ENCODE measurements at places on chromosomes 11 and 22.
A peak's percentile ranks its signal among the peaks of the same experiment; 100 is the strongest.

DNA sequence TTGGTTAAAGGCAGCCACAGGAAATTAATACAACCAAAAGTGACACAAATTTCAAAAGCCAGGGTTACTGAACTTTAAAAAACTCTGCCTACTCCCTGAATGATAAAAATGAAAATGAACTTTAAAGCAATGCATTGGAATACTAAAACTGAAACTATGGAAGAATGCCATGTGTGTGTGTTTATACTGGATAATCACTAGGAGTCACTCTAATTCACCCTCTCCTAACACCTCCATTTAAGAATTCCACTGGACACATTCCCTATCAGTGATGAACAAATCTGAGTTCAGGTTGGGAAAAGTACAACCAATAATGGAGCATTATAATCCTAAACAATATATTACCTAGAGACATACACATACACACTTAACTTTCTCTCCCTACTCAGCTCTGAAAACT lies 27.5 kb upstream of the PLAAT3 start:
- DNase-seq: no peak

DNA sequence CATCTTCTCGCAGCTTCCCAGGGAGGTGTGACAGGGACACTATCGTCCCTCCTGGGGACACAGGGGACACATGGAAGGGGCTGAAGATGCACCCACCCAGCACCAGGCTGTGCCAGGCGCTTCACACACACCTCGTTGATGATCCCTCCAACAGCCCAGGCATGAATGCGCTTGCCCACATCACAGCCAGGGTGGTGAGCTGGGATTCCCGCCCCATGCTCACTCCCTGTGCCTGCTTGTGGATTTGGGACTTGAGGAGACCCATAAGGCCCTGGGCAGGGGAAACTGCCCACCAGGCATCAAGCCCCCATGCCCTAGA lies 57.8 kb downstream of the OTOG start:
- DNase-seq: no peak

DNA sequence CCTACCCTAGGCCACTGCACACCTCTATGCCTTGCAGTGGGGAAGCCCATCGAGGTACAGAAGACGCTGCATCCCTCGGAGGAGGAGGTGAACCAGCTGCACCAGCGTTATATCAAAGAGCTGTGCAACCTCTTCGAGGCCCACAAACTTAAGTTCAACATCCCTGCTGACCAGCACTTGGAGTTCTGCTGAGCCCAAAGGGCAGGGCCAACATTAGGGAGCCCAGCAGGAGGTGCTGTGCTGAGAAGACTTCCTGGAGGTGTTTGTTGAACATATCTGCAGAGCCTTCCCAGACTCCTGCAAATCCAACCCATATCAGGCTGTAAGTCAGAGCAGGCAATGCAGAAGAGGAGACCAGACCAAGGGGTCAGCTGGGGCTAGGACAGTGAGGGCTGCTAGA lies 13.5 kb downstream of the MOGAT2 start:
- no peak for DNase-seq

DNA sequence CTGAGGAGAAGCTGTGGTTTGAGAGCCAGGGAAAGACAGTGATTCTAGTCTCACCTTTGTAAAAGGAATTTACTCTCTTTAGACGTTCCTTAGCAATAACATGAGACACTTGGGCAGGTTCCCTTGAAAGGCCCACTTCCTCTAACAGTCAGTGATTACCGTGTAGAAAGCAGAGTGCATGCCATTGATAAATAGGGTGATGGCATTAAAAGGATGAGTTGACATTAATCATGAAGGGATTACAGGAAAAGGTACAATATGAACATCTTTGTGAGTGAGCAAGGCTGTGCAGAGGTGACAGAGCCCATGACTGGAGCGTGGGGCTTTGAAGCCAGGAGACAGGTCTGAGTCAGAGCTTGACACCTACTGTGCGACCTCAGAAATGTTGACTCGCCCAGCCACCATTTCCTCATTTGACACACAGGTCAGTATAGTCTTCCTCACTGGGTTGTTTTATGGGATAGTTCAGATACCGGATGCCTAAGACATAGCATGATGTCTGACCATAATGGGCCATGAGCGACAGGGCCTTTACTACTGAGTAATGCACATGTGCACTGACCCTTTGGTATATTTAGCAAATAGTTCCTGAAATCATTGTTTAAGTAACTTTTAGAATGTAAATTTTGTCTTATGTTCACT lies 341.7 kb upstream of the MTNR1B start:
- peak; percentile 47 for DNase-seq

GRCh38 chr11:102241026-102241425 lies 76.3 kb upstream of the BIRC3 start:
- DNase-seq: no peak

- no peak for DNase-seq
These were observed 27.9 kb upstream of the CABP2 start for GRCh38 chr11:67551127-67551526.

DNA sequence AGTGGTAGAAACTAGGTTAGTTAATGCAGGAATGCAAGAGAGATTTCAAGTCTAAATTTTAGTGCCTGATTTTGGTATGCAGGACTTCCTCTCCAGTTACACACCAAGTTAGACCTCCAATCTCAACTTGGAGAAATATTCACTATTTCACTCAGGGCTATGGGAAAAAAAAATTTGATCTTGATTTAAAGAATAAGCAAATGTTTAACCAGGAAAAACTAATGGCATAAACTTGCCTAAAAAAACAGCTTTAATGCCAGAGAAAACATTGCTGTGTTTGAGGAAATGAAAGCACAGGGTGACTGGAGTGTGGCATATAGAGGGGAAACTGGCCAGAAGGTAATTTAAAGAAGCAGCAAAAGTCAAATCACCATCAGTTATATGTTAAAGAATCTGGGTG lies 575.4 kb upstream of the LRRC4C start:
- no peak for DNase-seq

- no peak for DNase-seq
These were observed 1.6 kb downstream of the LRRN4CL start for GRCh38 chr11:62687508-62688396.

GRCh38 chr11:96095884-96096303 lies 172.0 kb upstream of the MTMR2 start:
- no peak for DNase-seq

- DNase-seq: no peak
These were observed 697 bp downstream of the RAB36 start for GRCh38 chr22:23145878-23146470.

DNA sequence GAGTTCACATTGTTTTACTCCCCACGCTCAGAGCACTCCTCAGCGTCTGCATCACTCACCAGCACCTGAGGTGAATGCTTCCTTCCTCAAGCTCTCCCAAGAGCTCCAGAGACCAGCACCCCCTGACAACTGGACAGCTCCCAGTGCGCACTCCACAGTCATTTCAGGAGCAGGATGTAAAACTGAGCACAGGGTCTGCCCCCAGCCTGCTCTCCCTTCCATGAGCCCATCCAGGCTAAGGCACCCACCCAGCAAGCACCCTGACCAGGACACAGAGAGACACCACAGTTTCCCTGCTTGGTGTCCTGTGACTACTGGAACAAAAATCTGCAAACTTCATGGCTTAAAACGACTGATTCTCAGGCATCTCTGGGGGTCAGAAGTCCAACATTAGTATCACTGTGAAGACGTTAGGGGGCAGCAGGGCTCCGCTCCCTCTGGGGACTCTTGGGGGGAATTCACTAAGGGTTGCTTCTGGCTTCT lies 3.3 kb downstream of the SCGB1D2 start:
- DNase-seq: no peak

DNA sequence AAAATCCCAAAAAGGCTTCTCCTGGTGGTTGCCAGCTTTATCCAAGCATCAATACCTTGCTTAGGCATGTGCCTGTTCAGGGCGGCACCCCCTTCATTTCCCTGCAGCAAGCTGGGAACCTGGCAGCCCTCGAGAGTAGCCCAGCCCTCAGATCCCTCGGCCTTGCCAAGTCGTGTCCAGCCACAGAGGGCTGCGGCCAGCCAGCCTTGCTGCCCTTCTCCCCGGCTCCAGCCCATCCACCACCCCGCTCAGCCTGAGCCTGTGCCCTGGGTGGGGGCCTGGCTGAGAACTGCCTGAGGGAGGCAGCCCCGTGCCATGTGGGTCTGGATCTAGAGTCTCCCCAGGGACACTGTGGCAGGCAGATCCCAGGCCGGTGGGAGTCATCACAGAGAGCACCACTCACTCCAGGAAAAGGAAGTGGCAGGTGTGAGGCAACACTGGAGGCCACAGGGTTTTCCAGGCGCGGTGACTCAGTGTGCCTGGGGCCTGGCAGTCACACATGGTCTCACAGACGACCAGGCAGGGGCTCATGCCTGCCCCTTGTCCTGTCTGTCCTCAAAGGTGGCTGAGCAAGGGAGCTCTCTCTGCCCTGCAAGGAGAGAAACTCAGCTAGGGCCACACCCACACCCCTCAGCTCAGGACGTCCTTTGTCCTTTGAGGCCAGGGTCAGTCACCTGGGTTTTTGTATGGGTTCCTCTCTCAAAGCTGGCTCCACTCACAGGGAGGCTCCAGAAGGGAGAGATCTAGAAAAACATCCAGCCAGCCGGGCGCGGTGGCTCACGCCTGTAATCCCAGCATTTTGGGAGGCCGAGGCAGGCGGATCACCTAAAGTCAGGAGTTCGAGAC lies 12.2 kb upstream of the CDC42BPG start:
- DNase-seq: peak; percentile 88

- no peak for DNase-seq
These were observed 14.6 kb upstream of the CTSD start for GRCh38 chr11:1778141-1778911.

GRCh38 chr11:28615542-28615941 lies 507.4 kb downstream of the METTL15 start:
- DNase-seq: no peak

DNA sequence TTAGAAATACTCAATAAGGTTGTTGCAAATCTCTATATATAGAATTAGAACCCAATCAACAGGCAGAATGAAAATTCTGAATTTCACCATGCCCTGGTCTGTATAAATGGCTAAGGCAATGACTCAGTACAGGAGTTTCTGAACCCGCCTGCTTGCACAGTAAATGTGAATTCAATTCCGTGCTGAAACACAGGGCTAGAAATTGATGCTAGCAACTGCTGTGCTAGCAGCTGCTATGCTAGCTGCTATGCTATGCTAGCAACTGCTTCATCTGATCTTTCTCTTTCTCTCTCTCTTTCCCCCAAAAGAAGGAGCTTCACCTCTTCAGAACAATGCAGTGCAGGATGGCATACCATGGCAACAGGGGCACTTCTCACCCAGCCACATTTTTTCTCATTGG lies 9.7 kb upstream of the OR52J3 start:
- DNase-seq: no peak

GRCh38 chr22:26650722-26651421 lies 6.5 kb upstream of the MIAT start:
- DNase-seq: peak; percentile 61

DNA sequence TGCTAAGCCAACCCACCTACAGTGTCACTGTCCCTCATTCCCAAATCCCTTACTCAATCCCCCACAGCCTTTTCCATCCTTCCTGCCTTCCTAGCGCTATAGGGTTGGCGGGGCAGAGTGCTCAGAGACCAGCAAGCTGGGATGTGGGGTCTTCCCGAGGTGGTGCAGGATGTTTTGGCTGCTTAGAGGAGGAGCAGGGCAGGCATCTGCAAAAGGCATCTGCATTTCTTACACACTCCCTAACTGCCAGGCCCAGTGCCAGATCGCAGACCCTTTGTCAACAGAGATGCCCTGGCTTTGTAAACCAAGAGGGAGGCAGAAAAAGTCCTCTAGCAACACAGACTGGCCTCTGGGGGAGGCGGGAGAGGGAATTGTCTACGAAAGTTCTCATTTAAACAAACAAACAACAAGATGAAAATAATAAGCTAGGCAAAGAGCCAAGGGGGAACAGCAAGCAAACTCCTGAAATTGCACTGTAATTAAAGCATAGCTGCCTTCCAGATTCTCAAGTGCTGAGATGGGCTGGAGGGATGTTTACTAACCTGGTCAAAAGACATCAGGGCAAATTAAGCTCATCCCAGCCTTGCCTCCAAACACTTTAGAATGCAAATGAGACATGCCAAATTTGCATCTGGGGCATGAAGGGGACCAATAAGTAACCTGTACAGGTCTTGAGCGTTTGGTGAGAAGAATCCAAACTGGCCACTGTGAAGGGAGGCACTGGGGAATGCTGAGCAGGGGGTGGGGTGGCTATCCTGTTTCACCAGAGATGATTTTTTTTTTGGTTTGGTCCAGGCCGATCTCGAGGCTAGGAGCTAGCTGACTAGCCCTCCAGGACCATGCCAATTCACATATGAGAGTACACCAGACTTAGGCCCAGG lies 38.1 kb upstream of the ADA2 start:
- no peak for DNase-seq

GRCh38 chr11:126697936-126698335 lies 302.6 kb downstream of the KIRREL3 start:
- no peak for DNase-seq

- DNase-seq: no peak
These were observed 5.2 kb downstream of the KLHL22 start for GRCh38 chr22:20490183-20490940.

- peak; percentile 81 for DNase-seq
These were observed 90.6 kb downstream of the RPS6KA4 start for GRCh38 chr11:64449381-64450167.

GRCh38 chr11:121257976-121258375 lies 34.6 kb upstream of the SC5D start:
- no peak for DNase-seq

DNA sequence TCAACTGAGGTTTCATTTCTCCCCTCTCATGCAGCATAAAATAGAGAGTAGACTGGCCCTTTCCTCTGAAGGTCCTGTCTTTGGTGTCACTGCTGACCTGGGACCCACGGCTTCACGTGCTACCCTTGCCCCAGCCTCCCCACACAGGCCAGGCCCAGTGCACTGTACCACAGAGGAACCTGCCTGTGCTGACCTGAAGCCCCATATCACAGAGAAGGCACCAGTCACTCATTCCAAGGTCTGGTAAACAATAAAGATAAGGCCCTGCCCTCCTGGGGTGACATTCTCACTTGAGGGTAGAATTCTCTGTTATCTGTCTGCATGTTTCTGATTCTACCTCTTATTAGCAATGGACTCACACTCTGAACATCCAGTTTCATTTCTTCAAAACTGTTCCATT lies 51.3 kb downstream of the RPL27A start:
- DNase-seq: no peak

GRCh38 chr11:121563900-121564822 lies 111.4 kb upstream of the SORL1-AS1 start:
- no peak for DNase-seq

DNA sequence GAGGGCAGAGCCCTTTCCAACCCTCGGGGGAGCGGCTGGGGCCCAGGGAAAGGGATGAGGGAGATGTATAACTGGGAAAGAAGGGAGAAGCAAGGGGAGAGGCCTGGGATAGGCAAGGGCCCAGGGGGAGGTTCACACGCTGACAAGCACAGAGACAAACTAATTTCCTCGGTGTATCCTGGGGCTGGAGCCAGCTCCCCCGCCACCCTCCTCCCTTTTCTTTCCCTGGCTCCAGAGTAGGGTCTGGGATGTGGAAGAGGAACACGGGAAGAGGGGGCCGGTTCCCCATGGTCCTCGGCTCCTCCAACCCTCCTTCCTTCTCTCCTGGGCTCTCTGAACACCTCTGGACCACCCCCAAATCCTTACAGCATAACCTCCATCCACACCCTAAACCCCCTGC lies 6.9 kb downstream of the CLCF1 start:
- no peak for DNase-seq

Measured in activated CD4-positive, alpha-beta T cell treated with anti-CD3 and anti-CD28 coated beads, Interleukin-10, Interleukin-2, amounts not matched to agents 100 ng/mL and 50 ng/mL, durations not matched to agents 16 hours and 8 hours (primary cell).